ENCODE measurements at places on chromosomes 12 and 14.

DNA sequence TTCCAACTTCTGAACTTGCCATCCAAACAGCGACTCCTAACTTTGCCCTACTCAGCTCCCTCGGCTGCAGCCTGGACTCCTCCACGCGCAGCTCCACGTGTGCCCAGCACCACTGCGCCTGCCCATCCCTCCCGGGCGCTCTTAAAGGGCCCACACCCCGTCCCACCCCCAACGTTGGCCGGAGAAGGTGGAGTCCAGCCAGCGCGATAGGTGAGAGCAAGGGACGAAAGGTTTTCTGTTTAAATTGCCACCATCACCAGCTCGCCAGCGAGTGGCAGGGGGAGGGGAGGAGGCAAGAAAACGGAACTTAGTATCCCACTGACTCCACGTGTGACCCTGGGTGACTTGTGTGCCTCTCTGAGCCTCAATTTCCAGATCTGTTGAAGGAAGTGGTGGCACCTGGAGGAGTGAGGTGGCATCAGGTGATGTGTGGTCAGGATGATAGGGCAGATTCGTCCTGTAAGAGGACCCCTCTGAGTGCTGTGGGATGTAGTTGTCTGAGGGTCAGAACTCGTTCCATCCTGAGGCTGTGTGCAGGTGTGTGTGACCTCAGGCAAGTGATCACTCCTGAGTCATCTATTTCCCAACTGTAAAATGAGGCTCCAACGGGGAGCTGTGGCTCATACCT is 59.7 kb downstream of the TRPV4 start:
- no peak for DNase-seq

DNA sequence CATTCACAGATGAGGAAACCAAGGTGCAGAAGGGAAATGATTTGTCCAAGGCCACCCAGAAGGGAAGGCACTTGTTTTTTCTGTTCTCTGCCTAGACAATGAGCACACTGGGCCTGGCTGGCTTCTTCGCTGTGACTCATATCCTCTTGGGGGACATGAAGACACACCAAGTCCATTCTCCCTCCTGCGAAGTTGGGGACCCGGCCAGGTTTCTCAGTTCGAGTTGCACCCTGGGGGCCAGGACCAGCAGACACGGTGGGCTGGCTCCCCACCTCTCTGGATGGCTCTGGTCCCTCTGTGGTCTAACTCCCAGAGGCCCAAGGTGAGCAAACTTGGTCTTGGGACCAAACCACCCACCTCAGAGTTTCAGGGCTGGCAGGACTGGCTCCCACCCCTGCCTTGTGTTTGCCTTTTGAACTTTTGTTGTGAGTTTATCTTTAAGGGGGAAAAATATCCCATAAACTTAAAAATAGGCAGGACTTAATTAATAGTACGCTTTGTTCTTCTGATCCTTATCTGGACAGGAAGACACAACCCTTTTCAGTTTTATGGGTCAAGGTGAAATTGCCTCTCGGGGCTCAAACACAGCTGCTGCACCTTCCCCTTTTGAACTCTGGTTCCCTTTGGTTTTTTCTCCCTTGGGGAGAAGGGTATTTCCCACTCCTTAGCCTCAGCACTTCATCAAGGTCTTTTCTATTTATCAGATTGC is 9.0 kb upstream of the MLEC start:
- DNase-seq: no peak

- DNase-seq: no peak
These were observed 88.3 kb upstream of the PLEKHG7 start for GRCh38 chr12:92614502-92614901.

DNA sequence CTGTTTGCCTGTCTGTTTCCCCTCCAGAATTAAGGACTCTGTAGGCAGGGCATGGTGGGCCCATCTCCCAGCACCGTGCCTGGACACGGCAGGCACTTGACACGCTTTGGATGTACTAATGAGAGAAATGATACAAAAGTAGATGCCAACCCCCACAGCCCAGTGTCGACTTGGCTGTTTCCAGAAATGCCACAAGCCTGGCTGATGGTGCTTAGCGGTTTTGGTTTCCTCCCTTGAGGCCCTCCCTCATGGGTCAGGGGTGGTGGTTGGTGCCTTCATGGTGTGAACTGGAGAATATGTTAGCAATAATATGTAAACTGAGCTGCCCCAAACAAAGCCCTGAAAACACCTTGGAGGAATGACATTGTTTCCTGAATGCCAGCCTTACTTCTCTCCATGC is 55.5 kb upstream of the ESRRB start:
- DNase-seq: no peak

GRCh38 chr14:102605029-102605428 is 12.6 kb downstream of the RCOR1 start:
- no peak for DNase-seq

- DNase-seq: no peak
These were observed 9.2 kb downstream of the CD69 start for GRCh38 chr12:9751204-9752144.

DNA sequence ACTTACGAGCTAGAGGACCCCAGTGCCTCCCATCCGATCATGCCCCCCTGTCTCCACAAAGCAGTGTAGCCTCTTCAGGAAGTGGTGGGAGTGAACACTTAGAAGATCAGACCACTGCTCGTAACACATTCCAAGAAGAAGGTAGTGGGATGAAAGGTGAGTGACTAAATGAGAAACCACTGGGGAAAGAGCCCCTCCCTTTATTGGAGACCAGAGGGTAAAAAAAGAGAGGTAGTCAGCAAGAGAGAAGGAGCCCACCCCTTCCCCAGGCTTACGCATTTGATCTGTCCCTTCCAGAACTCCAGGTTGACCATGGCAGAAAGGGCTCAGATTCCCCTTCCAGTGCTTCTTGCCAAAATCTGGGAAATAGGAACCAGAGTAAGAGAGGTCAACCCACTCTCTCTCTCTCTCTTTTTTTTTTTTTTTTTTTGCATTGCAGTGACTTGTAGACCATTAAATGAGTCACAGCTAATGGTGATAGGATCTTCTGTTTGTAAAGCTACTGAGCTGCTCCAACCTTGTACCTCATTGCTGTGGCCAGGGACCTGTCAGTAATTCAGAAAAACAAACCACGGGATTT is 165.4 kb downstream of the GCH1 start:
- DNase-seq: no peak

DNA sequence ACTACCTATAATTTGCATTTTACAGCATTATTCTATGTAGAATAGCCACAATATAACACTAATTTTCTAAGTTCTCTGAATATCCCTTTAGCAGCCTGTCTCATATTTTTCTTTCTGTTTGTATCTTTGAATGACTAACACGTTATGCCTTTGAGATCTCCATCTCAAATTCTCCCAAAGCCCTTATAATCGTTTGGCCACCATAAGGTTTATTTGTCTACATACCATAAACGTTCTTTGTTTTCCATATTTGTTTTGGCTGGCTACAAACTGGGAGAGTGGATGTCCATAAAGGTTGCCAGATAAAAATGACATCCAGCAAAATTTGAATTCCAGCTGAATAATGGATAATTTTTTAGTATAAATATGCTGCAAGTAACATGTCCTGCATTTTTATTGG is 203.7 kb downstream of the STXBP6 start:
- DNase-seq: no peak

- no peak for DNase-seq
These were observed 36.4 kb upstream of the FBRSL1 start for GRCh38 chr12:132453361-132454192.

- DNase-seq: no peak
These were observed 72.2 kb downstream of the SPTB start for GRCh38 chr14:64807551-64807950.

GRCh38 chr12:58922849-58923248 is 2.5 kb upstream of the LRIG3 start:
- DNase-seq: no peak

DNA sequence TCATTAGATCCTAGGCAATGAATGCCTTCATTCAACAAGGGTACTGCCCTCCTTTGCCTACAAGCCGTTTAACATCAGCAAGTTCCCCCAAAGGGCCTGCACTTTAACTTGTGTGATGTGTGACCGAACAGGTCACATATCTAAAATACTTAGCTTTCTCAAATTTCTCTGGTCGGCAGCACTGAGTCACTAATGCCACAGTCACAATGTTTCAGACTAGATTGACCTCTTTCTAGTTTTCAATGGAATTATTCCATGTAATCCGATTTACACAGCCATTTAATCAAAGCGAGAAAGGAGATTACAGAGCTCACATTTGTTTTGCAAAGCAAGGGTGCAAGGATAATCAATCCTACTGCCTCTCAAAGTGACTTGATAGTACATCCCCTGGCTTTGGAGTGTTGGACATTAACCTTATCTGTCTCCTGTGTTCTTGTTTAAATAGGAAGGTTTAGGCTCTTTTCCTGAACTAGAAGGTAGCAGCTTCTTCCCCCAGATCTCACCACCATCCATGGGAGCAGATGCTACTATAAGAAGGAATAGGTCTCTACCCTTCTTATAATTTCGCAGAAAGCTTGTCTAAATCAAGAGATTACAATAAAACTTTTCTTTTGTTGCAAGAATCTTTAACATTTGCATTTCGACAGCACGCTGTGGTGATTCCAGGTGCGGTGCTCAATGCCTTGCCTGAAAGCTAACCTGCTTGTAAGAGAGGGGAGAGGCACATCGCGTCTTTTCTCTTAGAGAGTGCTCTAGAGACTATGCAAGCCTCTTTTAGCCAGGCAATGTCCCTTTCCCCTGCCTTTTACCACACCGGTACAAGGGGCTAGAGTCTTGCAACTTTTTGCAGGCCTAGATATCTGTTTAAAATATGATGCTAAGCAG is 1.8 kb downstream of the KITLG start:
- DNase-seq: no peak

DNA sequence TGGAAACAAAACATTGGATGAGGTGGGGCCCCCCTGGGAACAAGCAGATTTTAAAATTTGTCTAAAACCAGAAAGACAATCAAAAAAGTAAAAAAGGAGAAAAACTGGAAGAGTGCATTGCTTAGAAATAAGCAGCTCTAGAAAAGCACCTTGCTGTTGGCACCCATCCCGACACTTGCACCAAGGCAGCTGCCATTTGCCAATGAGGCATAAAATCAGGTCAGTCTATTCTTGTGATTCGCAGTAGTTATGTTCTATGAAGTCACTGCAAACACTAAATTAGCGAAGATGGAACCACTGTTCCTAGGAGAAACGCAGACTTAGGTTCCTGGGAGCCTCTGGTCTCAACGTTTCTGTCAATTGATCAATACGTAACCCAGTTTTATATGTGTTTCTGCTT is 16.2 kb downstream of the VPS33A start:
- DNase-seq: no peak

GRCh38 chr14:63296060-63296563 is 22.6 kb downstream of the GPHB5 start:
- no peak for DNase-seq

DNA sequence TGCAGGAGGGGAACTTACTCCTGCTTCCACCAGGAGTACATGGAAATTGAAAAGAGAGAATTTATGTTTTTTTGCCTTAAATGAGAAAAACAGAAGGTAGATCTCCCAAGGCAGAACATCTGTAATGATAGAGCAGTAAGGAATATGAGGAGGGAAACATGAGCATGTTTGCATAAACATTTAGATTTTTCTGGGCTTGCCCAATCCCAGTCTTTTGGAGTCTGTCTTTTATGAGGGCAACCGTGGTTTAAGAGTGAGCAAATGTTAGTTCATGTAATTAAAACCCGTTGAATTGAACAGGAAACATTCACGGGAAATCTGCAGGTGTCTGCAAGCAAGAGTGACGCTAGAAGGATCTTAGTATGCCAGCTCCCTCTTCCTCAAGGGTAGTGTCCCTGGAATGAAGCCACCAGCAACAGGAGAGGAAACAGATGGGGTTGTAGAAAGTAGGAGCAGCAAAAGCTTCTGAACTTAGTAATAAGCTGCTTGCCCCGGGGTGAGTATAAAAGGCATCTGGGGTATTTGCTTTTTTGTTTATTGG is 79.3 kb downstream of the ARF6 start:
- no peak for DNase-seq

GRCh38 chr14:22184157-22184829 is 404.7 kb downstream of the DAD1 start:
- no peak for DNase-seq

- no peak for DNase-seq
These were observed 95.4 kb upstream of the SLC38A4 start for GRCh38 chr12:46921048-46921763.

GRCh38 chr14:63833728-63834127 is 19.1 kb upstream of the SYNE2 start:
- no peak for DNase-seq

DNA sequence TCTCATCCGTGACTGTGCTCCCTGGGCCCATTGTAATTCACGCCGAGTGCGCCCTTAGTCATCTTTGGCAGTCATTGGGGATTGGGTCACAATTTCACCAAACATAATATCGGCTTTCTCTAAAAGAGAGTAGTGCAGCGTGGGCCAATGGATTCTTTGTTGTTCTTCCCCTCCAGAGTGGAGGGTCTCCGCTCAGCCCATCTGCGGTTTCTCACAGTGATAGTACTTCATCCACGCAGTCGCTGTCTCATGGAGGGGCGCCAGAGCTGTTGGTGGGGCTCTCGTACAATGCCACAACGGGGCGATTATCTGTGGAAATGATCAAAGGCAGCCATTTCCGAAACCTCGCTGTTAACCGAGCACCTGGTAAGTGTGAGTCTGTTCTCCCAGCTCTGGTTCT is 321.8 kb downstream of the SNAPC1 start:
- DNase-seq: no peak

- peak; percentile 76 for DNase-seq
These were observed 12.4 kb upstream of the ITGB7 start for GRCh38 chr12:53219292-53219955.

- no peak for DNase-seq
These were observed 28.7 kb downstream of the MSRB3 start for GRCh38 chr12:65307169-65307501.
